Activated gamma-delta T cell treated with Interleukin-2 at 50 U/mL for 16 hours (primary cell): ENCODE measurements at places on chromosomes 16 and 17.

GRCh38 chr17:34141590-34141989, 113.5 kb upstream of the CCL2 start:
- no peak for DNase-seq

GRCh38 chr17:8537734-8538133, 92.8 kb downstream of the MYH10 start:
- no peak for DNase-seq

GRCh38 chr17:76659928-76660655, 16.5 kb upstream of the ST6GALNAC1 start:
- peak; percentile 23 for DNase-seq

DNA sequence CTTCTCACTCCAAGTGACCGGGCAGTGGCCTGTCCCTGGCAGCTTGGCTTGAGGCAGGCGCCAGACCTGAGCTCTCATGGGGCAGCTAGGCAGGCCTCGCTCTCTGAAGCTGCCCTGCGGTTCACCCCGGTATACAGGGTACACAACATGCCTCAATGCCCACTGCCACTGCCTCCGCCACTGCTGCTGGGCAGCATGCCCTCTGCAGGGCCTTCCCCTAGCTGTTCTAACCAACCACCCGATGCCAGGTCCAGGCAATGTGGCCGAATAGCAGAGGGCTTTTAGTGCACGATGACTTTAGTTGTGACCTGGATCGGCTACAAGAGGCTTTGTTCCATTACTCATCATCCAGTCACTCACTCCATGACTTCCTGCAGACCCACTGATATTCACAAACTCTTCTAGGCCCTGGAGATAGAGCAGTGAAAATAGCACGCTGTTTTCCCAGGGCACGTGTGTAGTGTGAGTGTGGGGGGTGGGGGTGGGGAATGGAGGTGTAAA, 19.7 kb downstream of the CDC42EP4 start:
- DNase-seq = no peak

DNA sequence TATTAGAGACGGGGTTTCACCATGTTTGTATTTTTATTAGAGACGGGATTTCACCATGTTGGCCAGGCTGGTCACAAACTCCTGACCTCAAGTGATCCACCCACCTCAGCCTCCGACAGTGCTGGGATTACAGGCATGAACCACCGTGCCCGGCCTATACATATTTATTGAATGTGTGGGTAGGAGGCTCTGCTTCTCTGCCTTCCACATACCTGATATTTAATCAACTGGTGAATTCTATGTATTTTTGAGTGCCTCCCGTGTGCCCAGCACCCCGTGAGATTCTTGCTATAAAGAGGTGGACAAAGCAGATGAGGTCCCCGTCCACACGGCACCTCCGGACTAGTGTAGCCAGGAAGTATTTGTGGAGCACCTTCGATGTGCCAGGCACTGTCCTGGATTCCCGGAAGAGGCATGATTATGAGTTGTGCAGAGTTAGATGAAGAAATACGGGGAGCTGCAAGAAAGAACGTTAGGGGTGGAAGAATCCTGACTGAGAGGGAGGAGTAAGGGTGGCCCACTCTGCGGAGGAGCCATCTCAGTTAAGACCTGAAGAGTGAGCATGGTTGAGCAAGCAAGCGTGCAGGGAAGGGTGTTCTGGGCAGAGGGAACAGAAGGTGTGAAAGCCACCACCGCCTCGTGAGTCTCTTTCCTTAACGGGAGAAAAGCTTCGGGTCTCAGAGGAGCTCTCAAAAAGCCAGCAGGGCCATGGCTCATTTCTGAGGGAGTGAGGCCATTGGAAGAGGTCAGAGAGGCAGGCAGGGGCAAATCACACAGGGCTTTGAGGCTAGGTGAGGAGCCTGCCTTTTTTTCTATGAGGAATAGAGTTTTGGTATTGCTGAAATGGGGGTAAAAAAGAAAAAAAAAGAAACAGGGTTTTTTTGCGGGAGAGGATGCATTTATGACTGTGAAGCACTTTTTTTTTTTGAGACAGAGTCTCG, 21.2 kb downstream of the CRISPLD2 start:
- DNase-seq = no peak

DNA sequence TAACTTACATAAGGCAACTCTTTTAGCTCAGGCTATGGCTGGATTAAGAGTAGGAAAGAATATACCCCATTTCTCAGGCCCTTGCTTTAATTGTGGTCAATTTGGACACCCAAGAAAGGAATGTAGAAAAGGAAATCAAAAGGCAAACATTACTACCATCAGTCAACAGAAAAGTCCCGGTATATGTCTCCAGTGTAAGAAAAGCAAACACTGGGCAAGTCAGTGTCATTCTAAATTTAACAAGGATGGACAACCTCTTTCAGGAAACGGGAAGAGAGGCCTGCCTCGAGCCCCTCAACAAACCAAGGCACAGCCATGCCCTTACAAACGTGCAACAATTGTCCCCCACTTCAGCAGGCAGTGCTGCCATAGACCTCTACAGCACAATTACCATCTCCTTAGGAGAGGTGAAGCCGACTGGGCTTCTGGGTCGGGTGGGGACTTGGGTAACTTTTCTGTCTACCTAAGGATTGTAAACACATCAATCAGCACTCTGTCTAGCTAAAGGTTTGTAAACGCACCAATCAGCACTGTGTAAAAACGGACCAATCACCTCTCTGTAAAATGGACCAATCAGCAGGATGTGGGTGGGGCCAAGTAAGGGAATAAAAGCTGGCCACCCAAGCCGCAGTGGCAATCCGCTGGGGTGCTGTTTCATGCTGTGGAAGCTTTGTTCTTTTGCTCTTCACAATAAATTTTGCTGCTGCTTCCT, 12.4 kb downstream of the MRPL58 start:
- DNase-seq = peak; percentile 38

- peak; percentile 72 for DNase-seq
These were observed 5.4 kb downstream of the MYO1C start for GRCh38 chr17:1486802-1487695.

DNA sequence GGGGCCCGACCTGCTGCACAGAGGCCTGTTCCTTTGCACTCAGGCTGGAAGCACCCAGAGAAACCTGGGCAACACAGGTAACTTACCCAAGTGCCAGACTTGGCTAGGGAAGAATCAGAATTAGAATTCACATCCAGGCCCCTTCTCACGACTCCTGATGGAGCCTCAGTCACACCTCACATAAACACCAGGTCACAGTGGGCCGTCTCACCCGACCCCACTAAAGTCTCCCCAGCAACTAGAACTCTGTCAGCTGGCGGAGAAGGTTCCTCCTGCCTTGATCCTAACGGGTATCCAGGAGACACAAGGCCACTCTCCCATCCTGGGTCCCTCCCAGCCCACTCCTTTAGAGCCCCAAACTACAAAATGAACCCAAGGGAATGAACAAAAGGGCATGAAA, 6.4 kb downstream of the TK2 start:
- DNase-seq = no peak
